Right hindlimb (tissue), 1 donor: ENCODE measurements at places on chromosomes 11 and 22.

GRCh38 chr11:6607190-6607795, 3.7 kb downstream of the ILK start:
- DNase-seq, result no peak

- DNase-seq, result no peak
Observed at GRCh38 chr11:103907136-103907535, 129.3 kb upstream of the DDI1 start.

DNA sequence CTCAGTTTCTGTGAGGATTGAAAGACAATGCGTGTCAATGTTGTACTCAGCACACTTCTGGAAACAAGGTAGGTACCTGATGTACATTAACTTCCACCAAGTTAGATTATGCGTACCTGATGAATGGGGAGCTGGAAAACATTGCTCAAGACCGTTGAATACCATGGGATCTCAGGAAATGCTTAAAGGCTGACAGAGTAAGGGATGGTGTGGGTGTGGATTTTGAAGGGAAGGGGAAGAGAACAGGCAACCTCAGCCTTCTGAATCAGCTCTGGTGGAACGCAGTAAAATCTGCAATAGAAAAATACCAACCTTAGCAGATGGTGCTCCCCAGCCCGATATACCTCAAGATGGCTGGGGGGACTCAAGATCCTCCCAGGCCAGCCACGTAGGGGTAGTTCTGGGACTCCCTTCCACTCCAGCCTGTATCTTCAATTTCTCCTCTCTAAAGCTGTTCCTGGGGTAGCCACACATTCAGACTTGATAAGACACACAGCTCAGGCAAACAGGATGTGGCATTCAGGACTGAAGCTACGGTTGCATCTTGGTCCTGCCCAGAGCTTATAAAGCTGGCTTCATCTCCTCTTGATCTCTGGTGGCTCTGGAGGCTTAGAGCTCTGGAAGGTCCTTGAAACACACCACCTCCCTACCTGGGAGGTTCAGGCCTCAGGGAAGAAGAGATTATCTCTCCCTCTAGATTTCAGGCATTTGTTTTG, 111.8 kb downstream of the CTNND1 start:
- DNase-seq, result no peak

DNA sequence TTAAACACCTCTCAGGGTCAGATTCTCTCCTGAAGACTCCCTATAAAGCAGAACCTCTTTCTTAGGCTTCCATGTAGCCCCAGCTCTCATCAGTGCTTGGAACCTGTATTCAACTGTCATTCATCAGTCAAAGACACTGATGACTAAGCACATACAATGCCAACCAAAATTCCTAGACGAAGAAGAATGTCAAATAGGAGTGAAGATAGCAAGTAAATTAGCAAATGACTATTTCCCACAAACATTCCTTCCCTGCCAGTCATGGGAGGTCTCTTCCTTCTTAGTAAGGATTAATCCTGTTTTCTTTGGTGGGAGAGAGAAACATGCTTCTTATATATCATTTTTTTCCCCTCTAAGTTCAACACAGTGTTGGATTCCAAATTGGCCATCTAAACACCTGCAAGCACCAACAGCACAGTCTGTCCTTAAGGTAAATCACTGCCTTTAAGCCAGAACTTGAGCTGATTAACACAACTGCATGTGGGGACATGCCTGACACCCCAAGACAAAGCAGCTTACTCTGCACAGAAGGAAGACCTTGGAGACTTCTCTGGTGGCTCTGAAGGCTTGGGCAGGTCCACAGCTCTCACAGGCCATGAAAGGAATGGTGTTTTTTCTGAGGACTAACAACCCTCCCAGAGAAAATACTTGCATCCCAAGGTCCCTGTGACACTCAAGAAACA, 47.5 kb upstream of the ME3 start:
- no peak for DNase-seq
